ENCODE measurements at places on chromosomes 7 and 10.

GRCh38 chr10:2791774-2792443, 275.4 kb upstream of the PFKP start:
- no peak for DNase-seq

- DNase-seq, result no peak
These were observed 20.3 kb downstream of the COL1A2 start for GRCh38 chr7:94414980-94415379.

GRCh38 chr7:100493476-100494264, 9.9 kb downstream of the NYAP1 start:
- no peak for DNase-seq

DNA sequence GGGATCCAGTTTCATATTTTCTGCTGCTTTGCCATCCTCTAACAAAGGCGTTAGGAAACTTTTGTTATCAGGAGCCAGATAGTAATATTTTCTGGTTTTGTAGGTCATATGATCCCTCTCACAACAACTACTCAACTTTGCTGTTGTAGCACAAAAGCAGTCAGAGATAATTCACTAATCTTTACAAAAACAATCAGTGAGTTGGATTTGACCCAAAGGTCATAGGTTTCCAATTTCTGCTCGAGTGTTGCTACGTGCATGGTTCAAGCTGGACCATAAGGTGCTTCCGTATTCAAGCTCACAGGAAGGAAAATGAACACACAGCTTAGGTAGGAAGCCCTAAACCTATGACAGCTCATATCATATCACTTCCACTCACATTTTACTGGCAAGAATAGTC, 92.4 kb upstream of the SFMBT2 start:
- DNase-seq, result no peak

DNA sequence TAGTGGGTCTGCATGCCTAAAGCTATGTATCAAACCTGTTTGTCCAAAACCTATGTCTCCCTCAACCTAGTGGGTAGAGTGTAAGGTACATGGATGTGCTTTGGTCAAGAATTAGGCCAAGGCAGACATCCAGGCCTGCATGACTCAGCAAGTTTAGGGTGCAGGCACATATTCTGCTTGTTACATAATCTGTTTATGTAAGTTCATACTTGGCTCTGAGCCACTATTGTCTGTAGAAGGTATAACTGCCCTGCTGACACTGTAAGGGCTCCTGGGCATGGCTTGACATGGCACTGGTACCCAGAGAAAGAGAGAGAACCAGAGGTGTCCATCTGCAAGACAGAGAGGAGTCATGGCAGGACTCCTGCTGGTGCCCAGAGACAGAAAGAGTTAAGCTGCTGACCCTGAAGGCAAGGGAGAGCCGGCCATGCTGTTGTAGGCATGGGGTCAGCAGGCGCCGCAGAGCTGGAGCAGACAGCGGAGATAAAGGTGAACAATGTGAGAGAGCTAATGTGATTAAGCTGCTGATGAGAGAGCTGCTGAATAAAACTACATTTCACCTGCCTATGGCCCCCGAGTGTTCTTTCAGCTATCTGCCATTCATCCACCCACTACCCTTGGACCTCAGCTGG, 118.5 kb upstream of the TMEM106B start:
- peak; percentile 38 for DNase-seq

All from OCI-M1 (cell line).